Fibroblast of skin of right biceps (primary cell): ENCODE measurements at places on chromosomes 6 and 20.

GRCh38 chr6:167113047-167113754 is 9.7 kb upstream of the CCR6 start:
- DNase-seq: no peak

DNA sequence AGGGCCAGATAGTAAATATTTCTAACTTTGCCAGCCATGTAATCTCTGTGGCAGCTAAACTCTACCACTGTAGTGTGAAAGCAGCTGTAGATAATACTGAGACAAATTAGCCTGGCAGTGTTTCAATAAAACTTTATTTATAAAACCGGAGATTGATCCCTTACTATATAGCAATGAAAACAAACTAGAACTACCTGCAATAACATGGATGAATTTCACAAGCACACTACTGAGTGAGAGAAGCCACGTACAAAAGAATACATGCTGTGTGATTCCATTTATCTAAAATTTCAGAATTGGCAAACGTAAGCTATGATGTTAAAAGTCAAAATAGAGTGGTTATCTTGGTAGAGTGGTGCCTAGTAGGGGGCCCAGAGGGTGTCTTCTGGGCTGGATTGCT is 198.7 kb upstream of the SGK1 start:
- no peak for DNase-seq

DNA sequence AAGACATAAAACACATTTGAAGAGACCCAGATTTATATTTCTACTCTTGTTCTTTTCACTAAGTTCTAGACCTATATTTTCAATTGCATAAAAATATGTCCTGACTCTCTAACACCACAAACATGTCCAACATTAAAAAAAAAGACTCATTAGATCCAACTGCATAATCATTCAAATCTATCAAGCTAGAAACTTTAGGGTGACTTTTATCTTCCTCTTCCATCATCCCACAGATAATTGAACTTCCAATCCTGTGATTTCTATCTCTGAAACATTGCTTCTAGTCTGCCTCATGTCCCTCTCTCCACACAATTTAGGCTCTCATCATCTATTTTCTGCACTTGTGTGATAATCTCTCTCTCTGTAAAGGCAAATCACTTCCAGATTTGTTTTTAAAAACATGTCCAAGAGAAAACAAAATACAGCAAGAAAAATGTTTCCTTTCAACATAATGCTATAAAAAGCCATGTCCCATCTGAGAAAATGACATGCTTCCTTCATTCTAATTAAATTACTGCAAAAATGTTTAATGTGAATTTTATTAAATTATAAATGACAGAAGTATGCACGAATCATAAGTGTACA is 615.9 kb downstream of the RNF144B start:
- DNase-seq: no peak

DNA sequence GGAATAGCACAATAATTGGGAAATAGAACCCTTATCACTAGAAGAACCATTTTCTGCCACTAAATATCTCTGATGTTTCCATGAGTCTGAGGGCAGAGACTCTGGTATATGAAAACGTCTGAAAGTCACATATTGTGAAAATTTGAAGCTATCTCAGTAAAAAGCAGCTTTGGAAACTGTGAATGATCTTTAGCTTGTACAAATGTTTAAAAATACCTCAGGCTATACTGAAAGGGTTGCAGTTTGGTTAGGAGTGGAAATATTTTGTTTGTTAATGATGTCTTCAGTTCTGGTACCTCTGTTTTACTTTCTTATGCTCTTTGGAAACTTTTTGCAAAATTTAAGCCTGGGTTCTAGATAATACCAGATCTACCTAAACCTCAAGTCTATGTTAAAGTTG is 135.0 kb downstream of the SLC16A10 start:
- no peak for DNase-seq

GRCh38 chr6:132931936-132932514 is 117.7 kb downstream of the RPS12 start:
- peak; percentile 82 for DNase-seq

GRCh38 chr6:9116026-9116425 is 680.7 kb upstream of the SLC35B3 start:
- DNase-seq: peak; percentile 87

DNA sequence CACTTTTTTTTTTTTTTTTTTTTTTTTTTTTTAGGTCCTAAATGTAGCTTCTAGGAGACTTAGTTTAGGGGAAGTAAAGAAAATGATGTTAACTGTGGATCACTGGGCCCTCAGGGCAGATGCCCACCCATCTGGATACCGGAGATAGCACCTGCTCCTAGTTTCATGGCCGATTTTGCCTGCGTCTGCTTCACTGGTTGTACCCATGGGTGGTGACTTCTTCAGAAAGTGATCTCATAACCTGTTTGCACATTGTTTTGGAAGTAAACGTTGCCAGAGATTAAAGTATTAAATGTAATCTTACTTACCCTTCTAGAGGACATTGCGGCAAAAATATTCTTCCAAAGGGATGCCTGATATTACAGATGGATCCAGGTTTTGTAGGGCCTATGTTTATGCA is 79.8 kb upstream of the SGK1 start:
- DNase-seq: no peak

GRCh38 chr20:50356525-50356885 is 153.7 kb upstream of the PTPN1 start:
- DNase-seq: no peak

- DNase-seq: no peak
Measured at GRCh38 chr20:50727792-50728485, 3.4 kb upstream of the PARD6B start.

GRCh38 chr20:33900521-33901131 is 89.5 kb downstream of the CHMP4B start:
- DNase-seq: no peak

GRCh38 chr20:50004229-50004628 is 21.4 kb downstream of the SNAI1 start:
- no peak for DNase-seq

GRCh38 chr20:25525867-25526266 is 59.5 kb downstream of the NINL start:
- DNase-seq: peak; percentile 95

DNA sequence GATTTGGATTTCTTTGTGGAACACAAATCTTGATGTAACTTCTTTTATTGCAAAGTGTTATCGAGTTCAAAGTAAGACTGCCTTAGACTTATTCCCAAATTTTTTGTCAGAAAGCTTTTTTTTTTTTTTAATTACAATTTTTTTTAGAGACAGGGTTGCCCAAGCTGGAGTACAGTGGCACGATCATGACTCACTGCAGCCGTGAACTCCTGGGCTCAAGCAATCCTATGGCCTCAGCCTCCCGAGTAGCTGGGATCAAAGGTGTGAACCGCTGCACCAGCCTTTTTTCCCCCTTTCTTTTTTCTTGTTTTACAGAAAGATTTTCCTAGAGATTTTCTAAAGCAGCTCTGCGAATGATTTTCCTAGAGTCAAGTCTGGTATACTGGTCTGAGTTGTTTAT is 2.8 kb downstream of the RIOK1 start:
- no peak for DNase-seq

- no peak for DNase-seq
Measured at GRCh38 chr6:166927935-166928643, 28.3 kb downstream of the RNASET2 start.

DNA sequence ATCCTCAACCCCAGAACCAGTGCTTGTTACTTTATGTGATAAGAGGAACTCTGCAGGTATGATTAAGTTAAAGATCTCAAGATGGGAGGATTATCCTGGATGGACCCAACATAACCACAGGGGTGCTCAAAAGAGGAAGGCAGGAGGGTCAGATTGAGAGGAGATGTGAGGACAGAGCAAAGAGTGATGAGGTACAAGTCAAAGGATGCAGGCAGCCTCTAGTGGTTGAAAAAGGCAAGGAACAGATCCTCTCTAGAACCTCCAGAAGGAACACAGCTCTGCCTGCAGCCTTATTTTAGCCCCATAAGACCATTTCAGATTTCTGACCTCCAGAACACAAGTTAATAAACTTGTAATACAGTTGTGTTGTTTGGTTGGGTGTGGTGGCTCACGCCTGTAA is 41.2 kb downstream of the PDSS2 start:
- DNase-seq: no peak

GRCh38 chr20:57526885-57527460 is 2.0 kb upstream of the CTCFL start:
- no peak for DNase-seq

DNA sequence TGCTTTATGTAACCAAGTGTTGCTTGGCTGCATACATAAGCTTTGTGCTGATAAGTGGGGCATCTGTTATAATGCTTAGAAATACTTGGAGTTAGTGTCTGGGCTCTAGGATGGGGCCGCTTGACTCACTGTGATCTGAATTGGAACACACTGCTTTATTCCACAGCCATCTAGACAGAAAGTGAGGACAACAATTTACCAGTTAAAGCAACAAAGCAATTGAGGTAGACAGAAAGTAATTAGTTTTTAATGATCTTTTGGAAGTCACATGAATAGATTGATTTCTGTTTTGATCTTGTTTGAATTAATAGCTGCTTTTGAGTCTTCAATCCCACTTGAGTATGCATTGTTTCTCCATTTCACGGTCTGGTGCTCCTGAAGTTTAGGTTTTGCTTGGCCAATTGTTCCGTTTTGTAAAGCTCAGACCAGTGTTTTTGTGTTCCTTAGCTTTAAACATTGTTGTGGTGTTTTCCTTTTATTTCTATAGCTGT is 157.5 kb downstream of the TRMT11 start:
- DNase-seq: no peak

DNA sequence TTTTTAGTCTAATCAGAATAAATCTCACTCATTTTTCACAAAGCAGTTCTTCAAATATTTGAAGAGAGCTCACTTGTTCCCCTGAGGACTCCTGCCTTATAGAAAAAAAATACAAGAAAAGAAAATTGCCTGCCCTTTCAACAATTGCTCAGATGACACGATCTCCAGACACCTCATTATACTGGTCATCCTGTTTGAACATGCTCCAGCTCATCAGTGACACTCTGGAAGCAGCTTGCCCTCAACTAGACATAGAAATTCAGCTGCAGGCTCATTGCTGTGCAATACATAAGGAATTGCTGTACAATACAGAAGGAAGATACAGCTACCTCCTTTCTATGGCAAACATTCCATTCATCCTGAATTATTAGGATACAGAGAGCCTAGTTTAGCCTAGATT is 73.1 kb downstream of the OPN5 start:
- no peak for DNase-seq

DNA sequence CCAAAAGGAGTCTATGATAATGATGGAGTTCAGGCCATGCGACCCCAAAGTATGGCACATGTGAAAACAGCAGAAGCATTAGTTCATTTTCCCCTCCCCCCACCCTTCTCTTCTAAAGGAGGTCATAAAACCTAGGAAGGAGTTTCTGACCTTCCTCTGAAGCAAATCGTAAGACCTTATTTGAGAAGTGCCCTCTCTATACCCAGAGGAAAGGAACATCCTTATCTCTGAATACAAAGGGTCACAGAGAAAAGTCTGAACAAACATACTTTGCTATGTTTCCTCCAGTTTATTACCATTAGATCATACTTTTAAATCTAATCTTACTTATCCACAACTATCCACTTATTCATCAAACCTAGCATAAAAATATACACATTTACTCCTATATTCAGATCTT is 48.6 kb downstream of the SLX4IP start:
- DNase-seq: no peak

DNA sequence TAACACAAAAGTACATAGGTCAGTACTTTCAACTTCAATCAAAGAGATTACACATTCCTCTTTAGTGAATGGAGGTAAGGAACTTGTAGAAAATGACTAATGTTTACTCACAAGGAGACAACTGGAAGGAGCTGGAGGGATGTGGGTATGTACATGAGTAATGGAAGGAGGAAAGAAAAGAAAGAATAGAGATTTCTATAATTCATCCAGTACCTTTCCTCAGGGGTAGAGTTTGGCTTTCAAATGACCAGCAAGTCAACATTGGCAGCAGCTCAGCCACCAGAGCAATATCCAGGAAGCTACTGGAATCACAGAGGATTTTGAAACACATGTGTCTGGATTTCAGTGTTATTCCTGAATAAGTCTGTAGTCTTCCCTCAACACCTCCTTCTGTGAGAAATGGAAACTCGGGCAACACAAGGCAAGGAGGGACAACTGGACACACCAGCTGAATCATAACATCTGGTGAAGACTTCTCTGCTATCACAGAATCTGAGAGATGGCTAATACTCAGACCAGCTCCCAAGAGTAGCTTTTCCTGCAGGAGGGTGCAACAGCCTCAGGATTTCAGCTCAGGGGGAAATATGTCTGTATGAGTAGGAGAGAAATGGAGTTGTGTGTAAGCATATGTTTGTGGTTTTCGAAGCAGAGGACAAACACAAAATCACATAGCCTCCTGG is 98.8 kb downstream of the HAO1 start:
- peak; percentile 76 for DNase-seq

DNA sequence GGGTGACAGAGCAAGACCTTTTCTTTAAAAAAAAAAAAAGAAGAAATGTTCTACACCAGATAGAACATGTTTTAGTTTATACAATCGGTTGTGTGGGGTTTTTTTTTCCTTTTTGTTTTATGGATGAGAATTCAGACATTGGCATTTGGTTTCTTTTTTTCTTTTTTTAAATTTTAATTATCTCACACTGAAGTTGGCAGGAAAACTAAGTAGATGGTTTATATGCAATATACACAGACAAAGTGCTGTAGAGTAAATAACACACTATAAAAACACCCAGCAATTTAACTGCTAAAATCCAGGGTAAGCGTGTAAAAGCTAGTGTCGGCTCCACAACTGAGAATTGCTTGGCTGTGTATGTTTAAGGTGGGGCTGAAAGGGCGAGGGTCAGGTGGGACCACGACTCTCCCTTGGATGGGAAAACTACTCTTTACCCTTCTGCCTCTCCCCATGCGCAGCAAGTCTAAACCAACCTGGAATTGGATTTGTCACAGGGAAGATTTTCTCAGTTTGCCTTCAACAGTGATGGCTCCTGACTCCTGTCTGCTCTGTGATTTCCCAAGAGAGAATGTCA is 147.1 kb upstream of the MARCKS start:
- DNase-seq: no peak

DNA sequence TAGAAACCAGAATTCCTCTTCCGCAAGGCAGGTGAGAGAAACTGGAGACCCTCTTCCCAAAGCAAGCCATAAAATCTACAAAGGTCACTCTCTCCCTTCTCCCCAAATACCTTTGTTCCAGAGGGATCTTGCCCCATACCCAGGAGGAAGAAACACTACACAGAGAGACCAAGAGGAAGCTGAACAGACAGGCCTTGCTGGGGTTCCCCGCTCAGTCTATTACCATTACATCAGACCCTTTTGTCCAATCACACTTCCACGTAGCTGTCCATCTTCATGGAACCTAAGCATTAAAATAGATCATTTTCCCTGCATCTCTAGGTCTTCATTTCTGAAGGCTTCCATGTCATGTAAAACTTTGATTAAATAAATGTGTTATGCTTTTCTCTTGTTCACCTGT is 32.1 kb downstream of the METTL24 start:
- no peak for DNase-seq
